NCI-H1930 (cell line): ENCODE measurements at places on chromosomes 12 and 14.

DNA sequence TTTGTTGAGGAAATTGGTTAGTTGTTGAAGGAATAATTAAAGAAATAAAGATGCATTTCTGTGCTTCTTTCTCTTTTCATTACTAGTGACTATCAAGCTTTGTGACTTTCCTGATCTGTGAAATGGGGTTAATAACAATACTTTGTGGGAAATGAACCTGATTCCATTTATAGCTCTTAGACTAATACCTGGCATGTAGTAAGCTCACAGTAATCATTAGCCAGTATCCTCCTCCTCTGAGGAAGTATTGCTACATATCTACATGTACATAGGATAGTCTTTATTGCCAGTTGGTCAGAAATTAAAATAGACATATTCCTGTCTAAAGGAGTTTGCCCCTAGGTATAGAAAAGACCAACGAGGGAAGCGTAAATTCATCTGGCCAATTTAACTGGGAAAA lies 1.8 kb upstream of the CCDC198 start:
- DNase-seq: no peak

DNA sequence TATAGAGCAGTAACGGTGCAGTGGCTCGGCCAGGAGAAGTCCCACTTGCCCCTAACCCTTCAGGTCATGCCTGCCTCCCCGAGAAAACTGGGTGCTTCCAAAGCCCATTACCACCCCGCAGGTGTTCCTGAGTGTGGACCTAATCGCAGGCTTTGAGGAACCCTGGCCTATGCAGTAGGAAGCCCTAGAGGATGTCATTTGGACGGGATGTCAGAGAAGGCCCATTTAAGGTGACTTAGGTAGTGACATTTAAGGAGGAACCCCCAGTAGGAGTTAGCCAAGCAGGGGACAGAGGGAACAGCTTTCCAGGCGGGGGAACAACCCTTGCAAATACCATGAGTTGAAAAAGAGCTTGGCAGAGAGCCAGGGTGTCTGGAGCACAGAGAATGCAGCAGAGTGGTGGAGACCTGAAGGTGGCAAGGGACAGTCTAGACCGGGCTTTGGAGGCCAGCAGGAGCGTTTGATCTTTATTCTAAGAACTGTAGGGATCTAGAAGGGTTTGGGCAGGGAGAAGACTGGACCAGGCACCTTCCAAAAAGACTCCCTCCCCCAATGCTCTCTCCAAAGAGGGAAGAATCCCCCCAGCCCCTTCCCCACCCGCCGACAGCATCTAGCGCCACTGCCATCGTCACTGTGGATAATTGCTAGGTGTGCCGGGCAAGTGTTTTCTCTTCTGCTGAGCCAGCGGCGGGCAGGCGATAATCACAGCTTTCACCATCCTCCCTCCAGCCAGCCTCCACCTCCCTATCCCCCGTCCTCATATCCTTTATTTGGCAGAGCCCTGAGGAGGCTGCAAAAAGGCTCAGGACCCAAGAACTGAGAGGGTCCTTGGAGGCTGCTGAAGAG lies 33.3 kb upstream of the BEGAIN start:
- no peak for DNase-seq

DNA sequence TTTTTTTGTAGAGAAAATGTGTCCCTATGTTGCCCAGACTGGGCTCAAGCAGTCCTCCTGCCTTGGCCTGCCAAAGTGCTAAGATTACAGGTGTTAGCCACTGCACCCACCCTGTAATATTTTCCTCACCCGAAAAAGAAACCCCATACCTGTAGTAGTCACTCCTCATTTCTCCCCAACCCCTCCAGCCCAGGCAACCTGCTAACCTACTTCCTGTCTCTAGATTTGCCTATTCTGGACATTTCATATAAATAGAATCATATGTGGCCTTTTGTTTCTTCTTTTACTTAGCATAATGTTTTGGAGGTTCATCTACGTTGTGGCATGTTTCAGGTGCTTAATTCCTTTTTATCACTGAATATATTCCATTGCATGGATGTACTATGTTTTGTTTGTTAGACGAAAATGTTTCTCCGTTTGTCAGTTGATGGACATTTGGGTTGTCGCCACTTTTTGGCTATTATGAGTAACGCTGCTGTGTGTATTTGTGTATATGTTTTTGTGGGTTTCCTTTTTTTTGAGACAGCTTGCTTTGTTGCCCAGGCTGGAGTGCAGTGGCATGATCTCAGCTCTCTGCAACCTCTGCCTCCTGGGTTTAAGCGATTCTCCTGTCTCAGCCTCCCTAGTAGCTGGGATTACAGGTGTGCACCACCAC lies 6.2 kb downstream of the ANKRD13A start:
- no peak for DNase-seq

- DNase-seq: no peak
Observed at GRCh38 chr12:106926657-106927056, 29.1 kb upstream of the TMEM263 start.

DNA sequence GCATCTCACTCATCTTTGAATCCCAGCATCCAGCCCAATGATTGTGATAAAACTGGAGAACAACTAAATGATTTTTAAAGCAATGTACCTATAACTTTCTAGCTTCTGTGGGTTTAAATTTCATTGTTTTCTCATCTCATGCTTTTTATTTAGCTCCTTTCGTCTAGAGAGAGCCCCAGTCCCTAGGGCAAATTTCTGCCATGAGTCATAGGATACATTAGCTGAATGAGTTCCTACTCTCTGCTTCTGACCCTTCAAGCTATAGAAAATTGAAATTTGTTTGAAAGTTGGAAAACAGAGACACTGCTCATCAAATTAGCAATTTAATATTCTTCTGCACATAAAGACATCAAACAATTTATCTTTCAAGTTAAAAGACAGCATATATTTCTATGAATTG lies 113.9 kb downstream of the KIF21A start:
- DNase-seq: no peak

GRCh38 chr12:109084425-109084824 lies 8.8 kb downstream of the ALKBH2 start:
- DNase-seq: no peak

GRCh38 chr12:1763153-1763552 lies 57.2 kb upstream of the LRTM2 start:
- no peak for DNase-seq

DNA sequence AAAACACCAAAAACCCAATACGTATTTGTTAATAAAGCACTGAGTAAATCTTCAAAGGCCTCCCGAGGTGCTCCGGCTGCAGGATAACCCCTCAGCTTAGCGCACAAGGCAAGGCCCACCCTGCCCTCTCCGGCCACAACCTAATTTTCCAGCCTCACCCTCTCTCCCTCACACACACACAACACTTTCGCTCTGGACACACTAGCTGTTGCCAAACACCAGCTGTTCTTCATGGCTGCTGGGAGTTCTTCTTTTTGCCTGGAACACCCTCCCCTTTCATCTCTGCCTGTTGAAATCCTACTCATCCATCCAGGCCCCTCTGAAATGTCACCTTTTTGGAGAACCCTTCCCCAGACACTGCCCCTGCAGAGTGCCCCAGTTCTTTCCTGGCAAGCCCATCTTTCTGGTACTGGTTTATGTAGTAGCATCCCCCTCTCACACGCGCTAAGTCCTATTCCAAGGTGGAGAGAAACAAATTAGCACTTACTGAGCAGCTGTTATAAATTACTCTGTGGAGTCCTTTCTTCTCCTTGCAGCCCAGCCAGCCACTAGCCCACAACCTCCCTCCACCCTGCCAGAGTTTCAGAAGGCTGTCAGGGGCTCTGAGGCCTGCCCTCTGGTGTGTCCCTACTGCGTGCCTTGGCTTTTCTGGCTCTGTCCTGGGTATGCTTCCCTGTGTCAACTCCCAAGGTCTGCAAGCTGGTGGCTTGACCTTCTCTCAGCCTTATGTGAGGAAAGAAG lies 805 bp upstream of the CRACR2A start:
- DNase-seq: no peak

DNA sequence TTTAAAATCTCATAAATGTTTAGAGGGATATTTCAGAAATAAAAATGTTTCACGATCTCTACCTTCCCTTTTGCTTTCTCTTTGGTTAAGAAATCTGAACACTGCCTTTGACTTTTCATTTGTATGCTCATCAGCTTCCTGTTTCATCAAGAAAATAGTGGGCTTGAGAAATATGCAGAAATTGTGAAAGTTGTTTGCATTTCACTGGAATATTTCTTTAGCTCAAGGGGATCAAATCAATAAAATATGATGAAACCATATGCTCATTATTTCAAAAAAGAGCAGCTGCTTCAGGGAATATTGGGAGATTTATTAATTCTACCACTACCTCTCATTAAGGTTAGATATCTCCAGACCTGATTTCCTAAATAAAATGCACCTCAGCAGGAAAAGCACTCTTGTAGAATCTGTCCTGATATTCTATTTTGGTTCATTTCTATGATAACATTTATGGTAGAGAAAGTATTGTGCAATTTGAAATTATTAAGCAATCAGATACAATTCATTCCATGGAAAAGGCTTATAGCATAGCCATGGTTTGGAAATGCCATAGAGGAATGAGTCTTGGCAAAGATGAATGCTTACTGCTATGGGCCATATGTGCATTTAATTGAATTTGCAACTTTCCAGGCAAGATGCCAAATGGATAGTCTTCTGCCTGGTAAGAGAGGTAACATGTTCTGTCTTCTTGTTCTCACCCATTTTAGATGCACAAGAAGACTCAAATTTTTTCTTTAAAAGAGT lies 212.6 kb upstream of the SLC16A7 start:
- no peak for DNase-seq

- DNase-seq: no peak
Observed at GRCh38 chr14:29042551-29042950, 276.0 kb downstream of the FOXG1 start.

DNA sequence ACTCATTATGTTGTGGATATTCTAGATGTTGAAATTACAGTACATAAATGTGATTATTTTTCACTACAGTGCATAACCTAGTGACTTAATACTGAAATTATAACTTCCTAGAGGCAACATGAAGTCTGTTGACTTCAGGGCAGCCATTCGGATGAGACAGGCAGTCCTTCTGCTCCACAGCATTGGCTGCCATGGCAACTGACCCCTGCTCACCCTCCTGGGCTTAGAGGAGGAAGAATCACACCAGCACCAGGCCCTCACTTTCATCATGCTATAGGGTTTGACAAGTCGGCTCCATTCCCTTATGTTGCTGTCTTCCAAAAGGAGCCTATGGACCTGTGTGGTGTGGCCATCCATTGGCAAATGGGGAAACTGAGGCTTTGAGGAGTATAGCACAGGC lies 233.5 kb upstream of the TMEM132C start:
- DNase-seq: no peak

DNA sequence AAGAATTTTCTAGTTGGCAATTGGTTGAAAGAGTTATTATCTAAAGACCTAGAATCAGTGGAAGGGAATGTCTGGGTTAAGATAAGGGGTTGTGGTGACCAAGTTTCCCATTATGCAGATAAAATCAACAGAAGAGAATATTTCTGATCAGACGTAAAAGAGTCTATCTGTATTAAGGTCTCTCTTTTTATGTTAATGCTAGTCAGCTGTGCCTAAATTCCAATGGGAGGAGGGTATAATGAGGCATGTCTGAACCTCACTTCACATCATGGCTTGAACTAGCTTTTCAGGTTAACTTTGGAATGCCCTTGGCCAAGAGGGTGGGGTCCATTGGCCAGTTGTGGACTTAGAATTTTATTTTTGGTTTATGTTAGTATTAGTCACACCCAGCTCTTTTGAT lies 34.3 kb upstream of the CHST11 start:
- no peak for DNase-seq

DNA sequence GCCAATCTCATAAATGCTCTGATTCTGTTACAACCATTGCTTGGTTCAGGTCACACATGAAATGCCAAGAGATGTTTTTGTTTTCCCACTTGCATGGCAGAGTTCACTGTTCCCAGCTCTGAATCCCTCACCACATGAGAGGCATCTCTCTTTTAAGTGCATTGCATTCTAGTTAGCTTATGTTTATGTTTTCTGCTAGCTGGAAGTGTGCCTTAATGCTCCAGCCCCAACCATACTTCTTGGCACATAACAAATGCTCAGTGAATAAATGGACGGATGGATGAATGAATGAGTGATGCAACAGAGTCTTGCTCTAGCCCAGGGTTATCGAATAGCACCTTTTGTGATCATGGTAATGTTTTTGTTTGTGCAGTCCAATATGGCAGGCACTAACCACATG lies 197.3 kb downstream of the PPM1H start:
- no peak for DNase-seq

GRCh38 chr12:91565246-91565645 lies 382.6 kb upstream of the DCN start:
- DNase-seq: no peak

GRCh38 chr12:45244561-45245343 lies 28.9 kb downstream of the ANO6 start:
- no peak for DNase-seq

DNA sequence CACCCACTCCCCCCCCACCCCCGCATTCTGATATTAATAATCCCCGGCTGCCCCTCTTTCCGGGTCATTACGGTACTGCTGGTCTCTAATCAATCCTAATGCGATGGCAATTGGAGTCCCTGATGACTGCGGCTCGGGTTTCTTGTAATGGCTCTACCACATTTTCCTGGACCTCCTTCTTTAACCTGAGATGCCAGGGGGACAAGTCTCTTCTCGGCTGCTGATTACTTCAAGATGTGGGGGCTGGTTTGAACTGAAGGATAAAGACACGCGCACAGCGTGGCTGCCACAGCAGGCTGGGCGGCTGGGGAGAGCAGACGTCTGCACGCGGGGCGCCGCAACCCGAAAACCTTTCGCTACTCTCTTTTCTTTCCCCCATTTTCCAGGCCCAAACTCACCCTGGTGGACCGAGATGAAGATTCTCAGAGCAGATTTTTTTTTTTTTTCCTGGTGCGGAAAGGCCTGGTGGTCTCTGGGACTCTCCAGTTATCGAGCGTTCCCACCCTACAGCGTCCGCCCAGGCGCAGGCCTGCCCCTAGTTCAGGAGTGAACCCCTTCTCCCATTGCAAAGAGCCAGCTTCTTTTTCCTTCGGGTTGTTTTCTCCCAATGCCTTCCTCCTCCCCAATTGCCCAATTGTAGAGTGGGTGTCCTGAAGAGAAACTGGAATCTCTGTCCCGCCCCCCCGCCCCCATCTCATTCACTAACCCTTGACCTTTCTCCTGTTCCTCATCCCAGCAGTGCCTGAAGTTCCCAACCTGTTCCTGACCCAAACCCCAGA lies 6.0 kb upstream of the SIX1 start:
- DNase-seq: no peak

DNA sequence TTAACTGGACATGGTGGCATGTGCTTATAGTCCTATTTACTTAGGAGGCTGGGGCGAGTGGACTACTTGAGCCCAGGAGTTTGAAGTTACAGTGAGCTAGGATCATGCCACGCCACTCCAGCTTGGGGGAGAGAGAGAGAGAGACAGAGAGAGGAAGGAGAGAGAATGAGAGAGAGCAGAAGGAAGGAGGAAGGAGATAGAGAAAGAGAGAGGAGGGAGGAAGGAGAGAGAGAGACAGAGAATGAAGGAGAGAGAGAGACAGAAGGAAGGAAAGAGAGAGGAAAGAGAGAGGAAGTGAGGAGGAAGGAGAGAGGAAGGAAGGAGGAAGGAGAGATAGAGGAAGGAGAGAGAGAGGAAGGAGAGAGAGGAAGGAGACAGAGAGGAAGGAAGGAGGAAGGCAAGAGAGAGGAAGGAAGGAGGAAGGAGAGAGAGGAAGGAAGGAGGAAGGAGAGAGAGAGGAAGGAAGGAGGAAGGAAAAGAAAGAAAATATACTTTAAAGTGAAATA lies 93.5 kb upstream of the PTPRB start:
- no peak for DNase-seq
